ENCODE measurements at places on chromosomes 1 and 21. TPM values are rescaled to one million over a fixed set of nuclear protein-coding genes. Genes with fewer than 3 reads are reported as not detected.

DNA sequence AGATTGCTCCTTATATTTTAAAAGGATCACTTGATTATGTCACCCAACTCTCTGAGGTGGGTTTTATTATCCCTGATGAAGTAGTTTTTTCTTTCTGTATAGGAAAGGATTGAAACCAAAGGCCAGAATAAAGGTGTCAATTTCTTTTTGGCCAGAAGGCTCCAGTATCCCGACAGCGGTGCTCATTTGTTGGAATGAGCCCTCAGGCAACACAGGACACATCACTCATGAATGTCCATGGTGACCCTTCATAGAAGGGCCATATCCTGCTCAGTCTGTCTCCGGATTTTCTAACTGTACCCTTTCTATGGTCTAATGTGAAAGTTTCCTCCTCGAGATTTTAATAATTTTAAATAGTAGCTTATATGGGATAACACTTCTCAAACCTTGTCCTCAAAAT is 171.3 kb upstream of the USP24 start:
- DNase-seq, result no peak

GRCh38 chr1:1918901-1919303 is at the start of gene TMEM52:
Gene TMEM52 (minus strand): TSS chr1:1919279. CDS start chr1:1919265, 14 bp downstream.
- no peak for DNase-seq

DNA sequence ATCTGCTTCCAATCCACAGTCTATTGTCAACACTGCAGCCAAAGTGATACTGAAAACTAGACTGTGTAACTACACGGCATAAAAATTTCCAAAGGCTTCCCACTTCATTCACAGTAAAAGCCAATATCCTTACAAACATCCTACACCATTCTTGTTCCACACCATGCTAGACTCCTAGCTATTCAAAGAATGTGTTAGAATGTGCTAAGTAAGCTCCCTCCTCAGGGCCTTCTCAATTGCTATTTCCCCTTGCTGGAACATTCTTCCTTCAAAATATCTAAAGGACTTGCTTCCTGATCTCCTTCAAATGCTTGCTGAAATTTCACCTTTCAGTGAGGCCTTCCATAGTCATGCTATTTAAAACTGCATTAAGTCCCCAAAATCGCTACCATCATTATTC is 228.1 kb downstream of the AKT3 start:
- DNase-seq, result no peak

- no peak for DNase-seq
Observed at GRCh38 chr1:4179914-4180735, 280.1 kb upstream of the C1orf174 start.

CFAP107 gene
- total RNA-seq, result not detected

All from naive thymus-derived CD4-positive, alpha-beta T cell (primary cell).